ENCODE measurements at places on chromosomes 2 and 18.

GRCh38 chr2:136750065-136750464, 15.3 kb upstream of the THSD7B start:
- no peak for DNase-seq

GRCh38 chr2:191714925-191715324, 37.0 kb downstream of the NABP1 start:
- DNase-seq: no peak

GRCh38 chr18:7614042-7614441, 46.9 kb downstream of the PTPRM start:
- no peak for DNase-seq

DNA sequence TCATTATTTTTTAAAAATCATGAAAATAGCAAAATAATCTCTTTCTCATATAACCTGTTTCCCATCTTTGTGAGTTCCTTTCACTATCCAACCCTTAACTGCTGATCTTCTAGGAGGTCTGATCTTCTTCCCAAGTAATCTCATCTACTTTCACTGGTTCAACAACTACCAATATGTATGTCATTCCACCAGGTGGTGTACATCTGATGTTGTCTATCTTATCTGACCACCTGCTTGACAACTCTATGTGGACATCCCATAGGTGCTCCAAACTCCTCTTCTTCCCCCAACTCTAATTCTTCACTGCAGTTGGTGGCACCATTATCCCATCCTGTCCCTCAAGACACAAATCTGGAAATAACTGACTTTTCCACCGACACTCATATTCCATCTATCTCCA, 62.5 kb downstream of the FAM228A start:
- no peak for DNase-seq

GRCh38 chr2:15293262-15293937, 267.7 kb downstream of the NBAS start:
- no peak for DNase-seq

GRCh38 chr2:120385355-120386127, 39.6 kb downstream of the INHBB start:
- DNase-seq: no peak

DNA sequence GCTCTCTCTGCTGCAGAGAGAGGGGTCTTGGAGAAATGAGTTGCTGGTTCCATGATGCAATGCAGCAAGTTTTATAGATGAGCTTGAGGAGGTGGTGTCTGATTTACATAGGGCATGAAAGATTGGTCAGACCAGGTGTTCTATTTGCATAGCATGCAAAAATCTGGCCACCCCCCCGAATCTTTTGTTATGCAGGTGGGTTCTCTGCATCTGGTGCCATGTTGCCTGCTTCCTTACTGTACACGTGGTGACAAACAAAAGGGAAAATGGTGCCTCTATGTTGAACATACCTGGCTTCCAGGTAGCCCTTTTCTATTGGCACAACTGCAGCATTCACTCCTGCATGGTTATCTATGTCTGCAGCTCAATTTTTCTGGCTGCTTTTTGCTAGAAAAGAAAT, 169.4 kb downstream of the GALNT1 start:
- no peak for DNase-seq

GRCh38 chr2:200411831-200412230, 98.0 kb downstream of the KCTD18 start:
- DNase-seq: no peak

DNA sequence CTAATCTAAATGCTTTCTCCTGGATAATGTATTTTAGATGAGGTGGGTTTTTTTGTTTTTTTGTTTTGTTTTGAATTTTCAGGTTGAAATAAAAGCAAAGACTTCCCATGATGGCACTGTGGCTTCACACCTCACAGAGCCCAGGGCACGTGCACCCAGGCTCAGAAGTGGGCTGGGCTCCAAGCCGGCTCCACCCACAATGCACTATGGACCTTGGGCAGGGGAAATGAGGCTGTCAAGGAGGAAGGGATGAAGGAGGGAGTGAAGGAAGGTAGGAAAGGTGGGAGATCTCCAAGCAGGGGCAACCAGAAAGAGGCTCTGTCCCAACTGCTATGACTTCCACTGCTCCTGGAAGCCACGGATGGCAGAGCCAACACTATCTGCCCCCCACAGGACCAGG, 60.4 kb downstream of the BIN1 start:
- no peak for DNase-seq

- no peak for DNase-seq
Observed at GRCh38 chr2:233384811-233385488, 30.7 kb downstream of the DGKD start.

DNA sequence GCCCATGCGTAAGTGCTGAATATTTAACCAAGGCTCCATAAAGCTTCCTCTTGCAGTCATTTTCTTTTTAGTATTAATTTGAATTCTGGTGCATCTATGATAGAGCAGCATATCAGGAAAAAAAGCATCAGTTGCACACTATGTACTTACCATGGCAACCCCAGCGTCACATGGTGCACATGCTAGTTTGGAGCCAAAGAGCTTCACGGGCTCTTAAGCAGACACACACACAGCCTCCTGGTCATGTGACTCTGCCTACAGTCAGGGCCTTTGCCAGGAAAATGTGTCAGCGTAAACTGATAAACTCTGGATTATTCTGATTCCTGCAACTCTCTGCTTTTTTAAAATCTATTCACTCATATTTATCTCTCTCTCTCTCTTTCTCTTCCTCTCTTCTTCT, 30.2 kb downstream of the NYAP2 start:
- DNase-seq: no peak

- DNase-seq: no peak
Observed at GRCh38 chr2:48480526-48480925, 49.4 kb upstream of the STON1 start.

DNA sequence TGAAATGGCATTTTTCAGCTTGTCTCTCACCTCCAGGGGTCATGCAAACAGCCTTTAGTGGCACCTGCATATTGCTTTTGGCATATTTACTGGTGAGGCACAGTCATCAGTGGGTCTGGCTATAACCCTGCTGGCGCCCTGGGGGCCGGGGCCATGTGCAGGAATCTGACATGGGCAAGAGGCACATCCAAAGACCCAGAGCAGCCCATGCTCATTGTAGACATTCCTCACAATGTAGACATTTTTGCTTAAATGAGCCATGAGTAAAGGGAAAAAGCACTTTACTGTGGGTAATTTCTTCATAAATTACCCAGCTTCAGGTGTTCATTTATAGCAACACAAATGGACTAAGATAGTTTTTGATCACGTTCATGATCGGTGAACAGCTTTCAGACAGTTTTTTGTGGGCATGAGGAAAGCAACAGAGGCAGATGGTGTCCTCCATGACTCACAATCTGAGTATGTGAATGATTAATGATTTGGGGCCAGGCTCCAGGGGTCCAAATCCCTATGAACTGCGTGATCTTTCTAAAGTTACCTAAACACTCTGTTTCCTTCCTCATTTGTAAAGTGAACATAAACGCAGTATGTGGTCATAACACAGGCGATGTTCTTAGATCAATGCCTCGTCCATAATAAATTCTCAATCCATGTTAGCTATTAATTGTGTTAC, 85.8 kb downstream of the LIPG start:
- DNase-seq: no peak

GRCh38 chr18:46264255-46264654, 160.1 kb downstream of the HAUS1 start:
- no peak for DNase-seq

DNA sequence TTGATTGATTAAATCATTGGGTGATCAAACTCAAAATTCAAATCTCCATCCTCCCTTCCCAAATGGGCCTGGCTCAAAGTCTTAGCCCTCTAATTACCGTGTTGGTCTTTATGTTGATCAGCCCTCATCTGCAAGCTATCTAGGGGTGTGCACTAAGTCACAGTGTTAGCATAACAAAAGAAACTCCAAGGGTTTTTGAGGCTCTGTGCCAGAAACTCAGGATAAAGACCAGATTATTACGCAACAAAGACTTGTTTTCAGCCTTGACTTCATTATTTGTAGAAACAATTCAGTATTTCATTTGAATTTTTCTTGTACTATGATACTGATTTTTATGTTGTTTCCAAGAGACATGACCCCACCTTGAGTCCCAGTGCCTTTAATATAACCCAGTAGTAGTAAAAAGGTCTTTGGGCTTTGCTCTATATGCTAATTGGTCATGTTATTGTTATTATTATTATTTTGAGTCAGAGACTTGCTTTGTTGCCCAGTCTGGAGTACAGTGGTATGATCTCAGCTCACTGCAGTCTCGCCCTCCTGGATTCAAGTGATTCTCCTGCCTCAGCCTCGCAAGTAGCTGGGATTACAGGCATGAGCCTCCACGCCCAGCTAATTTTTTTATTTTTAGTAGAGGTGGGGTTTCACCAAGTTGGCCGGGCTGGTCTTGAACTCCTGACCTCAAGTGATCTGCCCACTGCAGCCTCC, 13.9 kb downstream of the PSMD14 start:
- no peak for DNase-seq

GRCh38 chr2:31434911-31435310, 20.4 kb upstream of the XDH start:
- DNase-seq: no peak

- no peak for DNase-seq
Observed at GRCh38 chr2:64491426-64491825, 32.7 kb upstream of the AFTPH start.

DNA sequence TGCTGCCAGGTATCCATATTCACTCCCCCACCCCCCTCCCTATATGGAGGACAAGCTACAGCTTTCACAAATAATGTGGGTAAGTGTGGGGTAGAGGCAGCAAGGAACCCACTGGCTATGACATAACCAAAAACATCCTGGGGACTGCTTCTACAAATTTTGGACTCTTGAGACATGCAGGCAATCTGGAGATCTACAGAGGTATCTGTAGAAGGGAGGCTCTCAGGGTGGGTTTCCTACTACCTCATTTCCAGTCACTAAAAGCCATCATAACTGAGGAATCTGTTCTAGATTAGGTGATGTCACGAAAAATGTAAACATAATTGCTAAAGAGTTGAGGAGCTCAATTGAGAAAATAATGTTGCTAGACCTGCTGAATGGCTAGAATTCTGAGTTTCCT, 46.8 kb upstream of the WIPF1 start:
- DNase-seq: no peak

GRCh38 chr2:182541268-182541667, 114.4 kb upstream of the PDE1A start:
- no peak for DNase-seq

GRCh38 chr2:102428573-102428972, 5.6 kb downstream of the IL18RAP start:
- DNase-seq: no peak

- DNase-seq: no peak
Observed at GRCh38 chr2:235678712-235679111, 184.9 kb downstream of the AGAP1 start.

- no peak for DNase-seq
Observed at GRCh38 chr2:28901841-28902240, 7.4 kb downstream of the WDR43 start.

- no peak for DNase-seq
Observed at GRCh38 chr18:30094556-30094955, 948.0 kb downstream of the DSC3 start.

GRCh38 chr2:14942987-14943386, 310.5 kb downstream of the LRATD1 start:
- DNase-seq: no peak

DNA sequence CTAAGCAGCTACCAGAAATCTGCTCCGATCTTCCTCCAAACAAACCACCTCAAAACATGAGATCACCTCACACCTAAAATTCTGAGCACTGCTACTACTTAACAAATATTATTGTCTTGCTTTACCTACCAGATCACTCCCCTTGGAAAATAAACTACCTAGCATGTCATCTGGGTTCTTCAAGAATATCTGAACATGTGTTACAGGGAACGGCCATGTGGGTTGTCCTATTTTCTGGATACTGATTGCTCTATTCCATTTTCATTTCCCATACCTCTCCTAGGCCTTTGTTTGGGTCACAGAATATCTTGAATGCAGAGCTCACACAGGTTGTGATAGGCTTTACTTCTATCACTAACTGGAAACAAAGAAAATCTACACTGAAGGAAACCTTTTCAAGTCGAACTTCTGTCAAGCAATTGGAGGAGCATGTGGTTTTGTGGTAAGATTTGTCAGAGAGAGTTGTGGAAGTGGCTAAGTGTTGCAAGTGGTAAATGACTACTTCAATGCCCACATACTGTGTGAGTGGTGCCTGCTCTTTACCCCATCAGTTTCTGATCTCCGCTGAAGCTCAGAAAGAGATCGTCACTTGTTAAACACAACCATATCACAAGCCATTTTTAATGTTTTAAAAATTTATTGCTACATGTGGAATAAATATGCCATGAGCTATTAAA, 739.1 kb upstream of the ZEB2 start:
- no peak for DNase-seq

- DNase-seq: no peak
Observed at GRCh38 chr2:163173591-163173990, 335.0 kb upstream of the KCNH7 start.

DNA sequence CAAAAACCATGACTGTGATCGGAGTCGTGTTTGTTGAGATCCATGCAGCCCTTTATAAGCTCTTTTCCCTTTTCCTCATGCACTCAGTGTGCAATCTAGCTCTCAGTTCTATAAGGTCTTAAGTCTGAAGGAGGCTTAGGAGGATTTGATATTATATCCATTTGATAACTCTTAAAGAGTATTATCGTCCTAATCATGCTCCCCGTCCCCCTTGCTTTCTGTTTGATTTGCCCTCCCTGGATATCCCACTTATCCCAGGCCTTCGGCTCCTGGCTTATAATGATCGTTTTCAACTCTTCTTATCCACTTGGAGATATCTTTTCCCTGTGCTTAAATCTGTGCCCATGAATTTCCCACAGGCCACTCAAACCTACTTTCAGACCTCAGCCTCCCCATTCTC, 1917.7 kb upstream of the PIK3C3 start:
- no peak for DNase-seq

DNA sequence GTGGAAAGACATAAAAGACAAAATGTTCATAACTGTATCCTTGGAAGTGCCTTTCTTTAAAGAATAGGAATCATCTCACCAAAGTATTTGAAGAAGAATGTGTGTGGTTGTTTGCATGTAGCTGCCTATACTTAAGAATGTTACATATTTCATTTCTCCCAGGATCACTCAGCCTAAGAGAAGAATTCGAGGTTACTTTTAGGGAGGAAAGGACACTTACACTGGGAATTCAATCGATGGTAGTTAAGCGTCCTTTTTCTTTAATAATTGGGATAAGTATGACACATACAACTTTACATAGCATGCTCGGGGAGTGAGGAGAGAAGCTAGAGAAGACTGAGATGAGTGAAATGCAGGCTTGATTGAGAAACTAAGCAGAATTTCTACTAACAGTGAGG, 22.0 kb upstream of the CYP1B1 start:
- DNase-seq: no peak

DNA sequence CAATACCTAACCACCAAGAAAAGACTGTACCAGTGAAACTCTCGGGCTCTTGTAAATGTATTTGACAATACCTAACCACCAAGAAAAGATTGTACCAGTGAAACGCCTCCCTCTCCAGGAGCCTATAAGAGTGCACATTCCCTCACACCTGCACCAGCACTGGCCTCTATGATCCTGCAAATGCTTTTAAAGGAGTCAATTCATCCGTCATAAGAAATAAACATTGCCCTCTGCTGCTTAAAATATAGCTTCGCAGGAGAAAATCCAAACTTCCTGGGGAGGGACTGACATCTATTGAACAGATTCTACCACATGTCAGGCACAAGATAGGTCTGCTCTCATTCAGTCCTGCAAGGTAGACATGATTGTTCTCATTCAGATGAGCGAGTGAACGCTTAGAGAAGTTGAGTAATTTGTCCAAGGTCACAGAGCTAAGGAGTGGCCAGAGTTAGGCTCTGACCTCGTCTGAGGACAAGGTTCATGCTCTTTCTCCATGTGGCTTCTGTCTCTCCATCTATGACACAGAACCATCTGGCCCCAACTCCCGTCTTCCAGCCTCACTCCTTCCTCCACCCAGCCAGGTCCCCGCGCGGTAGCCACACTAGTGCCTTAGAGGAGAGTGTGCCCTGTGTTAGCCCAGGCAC, 38.7 kb downstream of the MCFD2 start:
- DNase-seq: no peak

All from activated CD4-positive, alpha-beta T cell treated with anti-CD3 and anti-CD28 coated beads, Interleukin-2, amount 50 U/mL, for 24 hours (primary cell).